ENCODE measurements at places on chromosomes 12 and 14.

DNA sequence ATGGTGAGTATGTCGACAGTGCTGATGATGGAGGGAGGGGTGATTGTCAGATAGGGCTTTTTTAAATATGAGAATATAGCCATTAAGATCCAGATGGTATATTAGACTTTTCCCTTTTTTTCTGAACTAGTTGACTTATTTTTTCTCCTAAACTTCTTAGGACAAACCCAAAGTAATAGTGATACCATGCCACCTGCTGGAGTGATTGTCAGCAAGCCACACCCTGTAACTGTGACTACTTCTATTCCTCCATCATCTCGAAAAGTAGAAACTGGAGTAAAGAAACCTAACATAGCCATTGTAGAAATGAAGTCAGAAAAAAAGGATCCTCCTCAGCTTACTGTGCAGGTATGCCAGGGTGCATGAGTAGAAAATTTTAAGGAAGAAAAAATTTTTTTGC, 40.1 kb downstream of the KIAA0586 start:
- DNase-seq, result no peak

DNA sequence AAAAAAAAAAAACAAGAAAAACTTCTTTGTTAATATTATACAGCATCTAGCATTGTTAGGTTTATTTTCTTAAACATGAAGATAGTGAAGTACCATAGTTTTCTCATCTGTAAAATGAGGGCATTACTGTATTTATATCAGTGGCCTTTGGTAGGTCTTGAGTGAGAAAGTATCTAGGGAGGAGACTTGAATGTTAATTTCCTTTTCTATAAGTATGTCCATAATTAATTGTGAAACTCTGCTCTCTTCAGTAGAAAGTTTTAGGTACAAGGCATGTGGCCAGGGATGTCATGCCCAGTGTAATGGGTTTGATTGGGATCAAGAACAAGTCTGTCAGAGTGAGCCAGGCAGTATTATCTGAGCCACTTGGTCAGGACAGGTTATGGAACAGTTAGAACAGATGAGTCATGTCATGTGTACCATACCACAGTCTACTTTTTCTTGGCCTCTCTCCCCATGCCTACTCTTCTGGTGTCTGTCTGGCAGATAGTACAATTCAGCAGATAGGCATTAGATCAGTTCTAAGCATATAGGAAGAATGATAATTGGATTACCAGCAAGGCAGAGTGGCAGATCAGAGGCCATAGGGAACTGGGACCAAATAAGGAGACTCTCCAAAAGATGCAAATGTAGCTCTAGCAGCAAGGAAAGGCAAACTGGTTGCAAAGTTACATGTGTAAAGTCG, 30.4 kb downstream of the FBXO34 start:
- DNase-seq, result no peak

GRCh38 chr12:74988156-74988555, 221.5 kb downstream of the KCNC2 start:
- no peak for DNase-seq

DNA sequence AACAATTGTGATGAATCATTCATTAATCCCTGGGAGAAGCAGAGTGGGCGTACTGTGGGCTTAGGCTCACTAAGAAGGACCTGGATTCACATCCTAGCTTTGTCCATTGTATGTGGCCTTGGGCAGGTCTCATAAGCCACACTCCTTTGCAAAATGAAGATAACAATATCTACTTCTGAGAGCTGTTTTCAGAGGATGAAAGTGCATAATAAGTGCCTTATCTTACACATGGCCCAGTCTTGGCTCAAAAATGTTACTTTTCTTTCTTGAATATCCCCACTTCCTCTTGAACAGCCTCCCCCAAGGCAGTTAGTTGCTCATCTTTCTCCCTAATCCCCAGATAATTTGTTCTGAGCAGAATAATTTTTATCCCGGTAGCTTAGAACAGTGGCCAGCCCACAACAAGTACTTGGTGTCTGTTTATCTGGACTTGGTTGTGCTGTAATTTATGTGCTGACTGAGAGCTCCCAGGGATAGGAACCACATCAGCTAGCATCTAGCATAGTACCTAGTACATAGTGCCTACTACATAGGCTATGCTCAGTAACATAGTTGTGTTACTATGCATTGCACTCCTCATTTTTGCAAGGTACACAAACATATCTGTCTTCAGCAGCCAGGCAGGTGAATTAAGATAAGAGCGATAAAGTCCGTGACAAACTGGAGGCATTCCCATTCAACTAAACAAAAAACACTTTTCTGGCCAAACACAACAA, 61.7 kb upstream of the NUDT4 start:
- DNase-seq, result no peak

- no peak for DNase-seq
Measured at GRCh38 chr14:99037777-99038430, 234.1 kb downstream of the BCL11B start.

- peak; percentile 37 for DNase-seq
Measured at GRCh38 chr12:89863493-89863938, 154.9 kb upstream of the ATP2B1 start.

GRCh38 chr12:108582978-108583770, 14.7 kb downstream of the TMEM119 start:
- no peak for DNase-seq

DNA sequence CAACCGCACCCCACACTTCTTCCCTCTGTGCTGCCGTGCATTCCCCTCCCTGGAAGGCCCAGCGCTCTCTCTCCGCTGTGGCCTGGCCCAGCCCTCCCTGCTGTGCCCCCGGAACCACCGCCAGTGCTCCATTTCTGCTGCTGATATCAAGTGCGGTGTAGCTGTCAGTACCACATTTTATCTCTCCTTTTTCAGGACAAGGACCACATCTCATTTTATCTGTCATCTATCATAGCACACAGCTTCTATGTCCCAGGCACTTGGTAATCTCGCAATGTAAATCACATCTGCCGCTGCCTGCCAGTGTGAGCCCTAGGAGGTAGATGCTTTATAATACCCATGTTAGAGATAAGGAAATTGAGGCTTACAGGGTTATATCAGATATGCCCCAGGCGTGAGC, 18.3 kb downstream of the IL31 start:
- DNase-seq, result no peak

DNA sequence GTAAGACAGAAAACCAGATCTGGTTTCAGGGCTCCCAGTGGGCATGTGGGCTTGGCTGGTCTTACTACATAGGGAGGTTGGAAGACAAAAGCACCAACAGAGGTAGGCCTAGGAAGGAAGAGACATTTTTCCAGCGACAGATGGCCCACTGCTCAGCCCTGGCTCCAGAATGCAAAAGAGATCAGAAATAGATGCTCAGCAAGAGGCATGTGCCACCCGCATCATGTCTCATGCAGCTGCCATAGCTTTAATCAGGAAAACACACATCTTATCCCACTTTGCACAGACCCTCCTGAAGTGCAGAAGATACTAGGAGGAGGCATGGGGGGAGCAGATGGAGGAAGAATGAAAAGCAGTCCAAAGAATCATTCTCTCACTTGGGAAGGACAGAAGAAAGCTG, 25.3 kb downstream of the VASH1 start:
- DNase-seq, result no peak

GRCh38 chr14:33347796-33348195, 409.1 kb downstream of the NPAS3 start:
- no peak for DNase-seq

DNA sequence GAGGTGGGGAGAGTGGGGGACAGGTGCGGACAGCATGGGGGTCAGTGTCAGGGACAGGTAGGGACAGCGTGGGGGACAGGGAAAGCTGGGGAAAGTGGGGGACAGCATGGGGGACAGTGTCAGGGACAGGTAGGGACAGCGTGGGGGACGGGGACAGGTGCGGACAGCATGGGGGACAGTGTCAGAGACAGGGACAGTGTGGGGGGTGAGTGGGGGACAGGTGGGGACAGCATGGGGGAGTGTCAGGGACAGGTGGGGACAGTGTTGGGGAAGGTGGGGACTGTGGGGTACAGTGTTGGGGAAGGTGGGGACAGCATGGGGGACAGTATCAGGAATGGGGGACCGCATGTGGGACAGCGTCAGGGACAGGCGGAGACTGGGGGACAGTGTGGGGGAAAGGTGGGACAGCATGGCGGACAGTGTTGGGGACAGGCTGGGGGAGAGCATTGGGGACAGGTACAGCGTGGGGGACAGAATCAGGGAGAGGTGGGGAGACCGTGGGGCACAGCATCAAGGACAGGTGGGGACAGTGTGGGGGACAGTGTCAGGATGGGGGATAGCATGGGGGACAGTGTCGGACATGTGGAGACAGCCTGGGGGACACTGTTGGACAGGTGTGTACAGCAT, 96.1 kb downstream of the TMEM121 start:
- no peak for DNase-seq

GRCh38 chr12:97936165-97936564, 473.6 kb downstream of the RMST start:
- no peak for DNase-seq

- no peak for DNase-seq
Measured at GRCh38 chr14:50714450-50715073, 46.5 kb upstream of the SAV1 start.

- no peak for DNase-seq
Measured at GRCh38 chr12:27524839-27525753, 1.1 kb downstream of the PPFIBP1 start.

DNA sequence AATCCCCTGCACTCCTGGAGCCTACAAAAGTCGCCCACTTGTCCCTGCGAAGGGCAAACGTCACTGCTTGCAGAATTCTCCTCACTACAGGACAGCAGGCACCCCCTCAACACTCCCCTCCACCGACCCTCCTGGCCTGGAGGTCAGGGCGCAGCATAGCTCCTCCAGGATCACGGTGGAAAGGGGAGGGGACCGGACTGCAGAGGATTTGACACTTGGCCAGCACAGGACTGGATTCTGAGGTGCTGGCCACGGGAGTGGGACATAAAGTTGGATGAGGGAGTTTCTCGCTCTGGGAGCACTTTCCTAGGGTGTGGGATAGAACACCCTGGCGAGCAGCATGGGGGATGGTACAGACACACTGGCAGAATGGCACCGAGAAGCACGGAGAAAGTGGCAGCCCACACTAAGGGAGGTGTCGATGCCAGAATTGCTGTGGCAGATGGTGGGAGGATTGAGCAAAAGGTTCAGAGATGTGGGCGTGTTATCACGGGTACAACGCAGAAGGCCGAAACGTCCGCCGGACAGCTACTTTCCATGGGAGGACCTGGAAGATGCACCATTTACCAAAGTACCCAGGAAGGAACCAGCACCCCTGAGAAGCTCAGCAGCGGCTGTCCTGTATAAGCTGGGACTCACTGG, 51.4 kb upstream of the DIO3 start:
- peak; percentile 4 for DNase-seq

GRCh38 chr12:94229902-94230301, 81.5 kb downstream of the PLXNC1 start:
- DNase-seq, result no peak

GRCh38 chr12:2924019-2924418, 33.3 kb downstream of the TULP3 start:
- DNase-seq, result no peak

DNA sequence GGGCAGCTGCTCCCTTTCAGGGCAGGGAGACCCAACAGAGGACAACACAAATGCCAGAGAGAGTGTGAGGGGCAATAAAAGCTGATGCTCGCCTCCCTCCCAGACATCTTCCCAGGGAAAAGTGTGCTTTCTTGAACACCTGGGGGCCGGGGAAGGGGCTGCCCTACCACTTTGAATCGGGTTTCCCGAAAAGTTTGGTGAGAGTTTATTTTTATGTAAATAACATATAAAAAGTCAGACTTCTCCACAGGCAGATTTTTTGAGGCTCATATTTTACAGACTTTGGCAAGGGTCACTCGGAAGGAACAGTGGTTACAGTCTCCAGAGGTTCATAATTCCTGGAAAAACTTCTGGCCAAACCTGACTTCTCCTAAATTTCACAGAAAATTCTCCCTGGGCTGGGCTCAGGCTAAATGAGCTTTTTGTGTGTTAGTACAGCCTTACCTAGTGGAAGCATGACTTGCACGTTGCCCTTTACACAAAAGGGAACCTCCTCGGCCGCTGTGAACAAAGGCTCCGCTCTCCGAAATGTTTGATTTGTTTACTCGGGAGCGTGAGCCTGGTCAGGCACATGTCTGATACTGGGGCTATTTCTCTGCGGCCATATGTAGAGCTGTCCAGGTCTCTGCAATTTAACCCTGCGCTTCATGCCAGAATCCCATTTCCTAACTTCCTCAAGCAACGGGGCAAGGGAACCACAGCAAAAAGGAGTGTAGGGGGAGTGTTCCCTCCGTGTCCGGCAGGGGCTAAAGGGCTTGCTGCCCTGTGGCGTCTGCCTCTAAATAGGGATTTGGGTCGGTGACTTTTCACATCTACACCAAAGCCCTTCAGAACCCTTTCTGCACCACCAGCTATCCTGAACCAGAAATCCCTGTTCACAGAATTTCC, 3.4 kb downstream of the RTL1 start:
- no peak for DNase-seq

GRCh38 chr12:11811008-11811407, 161.5 kb downstream of the ETV6 start:
- DNase-seq, result no peak

- no peak for DNase-seq
Measured at GRCh38 chr14:59342516-59343484, 122.4 kb downstream of the GPR135 start.

DNA sequence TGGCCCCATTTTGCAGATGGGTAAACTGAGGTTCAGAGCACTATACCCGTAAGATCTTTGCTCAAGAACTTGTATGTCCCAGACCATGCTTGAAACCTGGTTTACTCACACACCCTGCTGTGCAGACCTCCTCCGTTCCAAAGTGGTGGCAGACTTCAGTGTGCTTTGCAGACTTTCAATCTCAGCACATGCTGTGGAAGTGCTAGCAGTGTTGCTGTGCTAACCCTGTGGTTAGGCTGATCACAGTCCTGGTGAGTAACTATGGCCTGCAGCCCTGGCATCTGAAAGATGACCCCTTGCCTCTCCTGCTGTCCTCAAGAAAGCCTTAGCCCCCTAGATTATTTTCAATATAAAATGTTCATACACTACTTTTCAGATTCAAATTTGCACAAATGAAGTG, 450.6 kb downstream of the DPF3 start:
- DNase-seq, result no peak

DNA sequence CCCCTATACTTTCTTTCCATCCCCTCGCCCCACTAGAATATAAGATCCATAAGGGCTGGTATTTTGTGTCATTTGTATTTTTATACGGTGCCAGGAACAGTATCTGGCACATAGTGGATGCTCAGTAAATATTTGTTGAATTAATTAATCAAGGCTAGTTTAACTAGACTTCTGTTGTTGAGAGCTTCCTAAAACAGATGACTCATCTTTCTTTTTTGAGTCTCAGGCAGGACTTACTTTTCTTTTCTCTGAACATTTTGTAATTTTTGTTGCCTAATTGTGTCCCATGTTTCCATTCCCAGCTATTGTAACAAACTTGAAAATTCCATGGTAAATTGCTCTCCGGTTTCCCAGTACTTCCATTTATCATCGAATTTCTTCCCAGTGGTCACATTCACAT, 16.7 kb downstream of the STK38L start:
- DNase-seq, result no peak

All from activated naive CD4-positive, alpha-beta T cell treated with anti-CD3 and anti-CD28 coated beads, Interleukin-2, amount 50 U/mL, for 16 hours (primary cell).